Activated T-helper 1 cell treated with anti-CD3 and anti-CD28 coated beads, Interleukin-12 subunit alpha, Interleukin-12 subunit beta, Interleukin-2, Interleukin-4 antibody, amounts not matched to agents 30 ng/mL and 10 ng/mL and 1 ng/mL, durations not matched to agents 14 hours and 24 hours and 36 hours (primary cell): ENCODE measurements at places on chromosomes 11 and 22. TPM values are rescaled to one million over a fixed set of nuclear protein-coding genes. Genes with fewer than 3 reads are reported as not detected.

The OR5AS1 gene
- total RNA-seq, result not detected in 2 replicates

The RAB3IL1 gene
- 0.23 and 0.24 TPM in 2 replicates for total RNA-seq

The ZNRF3 gene
- total RNA-seq, result 1.9 and 2.1 TPM in 2 replicates

The OR52K2 gene
- not detected in 2 replicates for total RNA-seq

GRCh38 chr11:1807264-1807995, 27.4 kb upstream of the SYT8 start:
- no peaks in the 10 kb centered on the region for H3K36me3 ChIP-seq
- no peak overlapping the region for H3K4me3 ChIP-seq
- H3K4me1 ChIP-seq, result no peaks in the 10 kb centered on the region
- H3K27ac ChIP-seq, result no peak overlapping the region

- H3K27me3 ChIP-seq, result peaks cover 6% of the 10 kb centered on the region
- H3K4me3 ChIP-seq, result no peak overlapping the region
- no peak for DNase-seq
- H3K36me3 ChIP-seq, result no peaks in the 10 kb centered on the region
- H3K4me1 ChIP-seq, result peaks cover 8% of the 10 kb centered on the region
- no peak overlapping the region for H3K27ac ChIP-seq
Measured at GRCh38 chr11:61895046-61895717, 3.8 kb upstream of the FADS3 start.

DNA sequence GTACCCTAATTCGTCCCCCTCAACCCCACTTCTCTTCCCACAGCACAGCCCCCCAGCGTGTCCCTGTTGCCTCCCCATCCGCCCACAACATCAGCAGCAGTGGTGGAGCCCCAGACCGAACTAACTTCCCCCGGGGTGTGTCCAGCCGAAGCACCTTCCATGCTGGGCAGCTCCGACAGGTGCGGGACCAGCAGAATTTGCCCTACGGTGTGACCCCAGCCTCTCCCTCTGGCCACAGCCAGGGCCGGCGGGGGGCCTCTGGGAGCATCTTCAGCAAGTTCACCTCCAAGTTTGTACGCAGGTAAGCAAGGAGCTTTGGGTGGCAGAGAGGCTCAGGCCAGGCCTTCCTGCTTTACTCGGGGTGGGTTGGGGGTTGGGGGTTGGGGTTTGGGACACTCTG, 12.2 kb downstream of the RCOR2 start:
- peaks cover 33% of the 10 kb centered on the region for H3K36me3 ChIP-seq
- H3K27ac ChIP-seq, result no peak overlapping the region
- no peak overlapping the region for H3K4me3 ChIP-seq
- DNase-seq, result no peak

- H3K4me3 ChIP-seq, result no peak overlapping the region
- H3K36me3 ChIP-seq, result peaks cover 32% of the 10 kb centered on the region
- DNase-seq, result no peak
Measured at GRCh38 chr11:117980280-117980679, 5.9 kb upstream of the IL10RA start.

DNA sequence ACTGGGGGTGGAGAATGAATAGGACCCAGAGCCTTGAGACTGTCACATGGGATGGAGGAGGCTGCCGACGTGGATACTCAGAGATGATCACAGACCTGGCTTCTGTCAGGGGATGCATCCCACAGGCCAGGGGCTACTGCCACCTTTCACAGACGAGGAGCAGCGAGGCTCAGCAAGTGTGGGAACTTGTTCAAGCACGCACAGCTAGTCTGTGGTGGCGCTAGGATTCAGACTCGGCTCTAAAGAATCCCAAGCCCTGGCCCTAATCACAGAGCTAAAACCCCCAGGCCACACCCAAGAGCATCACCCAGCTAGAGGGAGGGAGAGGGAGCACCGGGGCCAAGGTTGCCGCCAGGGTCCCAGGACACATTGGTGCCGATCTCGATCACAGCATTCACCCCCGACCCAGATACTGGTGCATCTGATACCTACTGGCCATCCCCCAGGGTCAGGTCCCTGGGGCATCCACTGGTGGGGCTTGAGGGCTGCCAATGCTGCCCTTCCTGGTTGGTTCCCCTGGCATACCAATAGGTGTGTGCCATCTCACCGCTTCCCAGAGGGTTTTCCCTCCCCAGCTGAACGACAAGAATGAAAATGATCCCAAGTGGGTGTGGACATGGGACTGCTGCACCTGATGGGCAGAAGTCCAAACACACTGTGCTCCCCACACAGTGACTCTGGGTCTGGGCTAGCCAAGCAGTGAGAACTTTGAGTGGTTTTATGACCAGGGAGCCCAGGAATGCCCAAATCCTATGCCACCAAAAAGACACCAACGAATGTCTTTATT, 6.2 kb downstream of the CHST1 start:
- peaks cover 8% of the 10 kb centered on the region for H3K4me1 ChIP-seq
- no peak overlapping the region for H3K27ac ChIP-seq
- no peaks in the 10 kb centered on the region for H3K36me3 ChIP-seq
- no peak for DNase-seq
- no peak overlapping the region for H3K4me3 ChIP-seq
- peaks cover 35% of the 10 kb centered on the region for H3K27me3 ChIP-seq

DNA sequence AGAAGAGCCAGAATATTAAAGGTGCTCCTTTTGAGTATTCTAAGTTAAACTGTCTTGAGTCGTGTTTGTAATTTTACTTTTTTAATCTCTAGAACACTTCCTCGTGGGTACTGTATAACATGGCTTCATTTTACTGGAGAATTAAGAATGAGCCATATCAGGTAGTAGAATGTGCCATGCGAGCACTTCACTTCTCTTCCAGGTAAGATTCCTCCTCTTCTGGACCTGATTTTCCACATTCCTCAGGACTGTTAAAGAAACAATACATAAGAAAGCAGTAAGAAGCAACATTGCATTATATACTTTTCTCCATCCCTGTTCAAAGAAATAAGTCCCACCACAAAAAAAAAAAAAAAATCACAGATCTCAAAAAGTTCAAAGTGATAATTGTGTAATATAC, 37.9 kb downstream of the TTC17 start:
- peaks cover 57% of the 10 kb centered on the region for H3K4me1 ChIP-seq
- DNase-seq, result no peak
- H3K36me3 ChIP-seq, result peaks cover 74% of the 10 kb centered on the region

- no peak for DNase-seq
- H3K4me3 ChIP-seq, result no peak overlapping the region
- H3K27ac ChIP-seq, result no peak overlapping the region
- no peaks in the 10 kb centered on the region for H3K4me1 ChIP-seq
Measured at GRCh38 chr11:1555713-1556153, 16.3 kb downstream of the DUSP8 start.

- peaks cover 21% of the 10 kb centered on the region for H3K4me1 ChIP-seq
- H3K27ac ChIP-seq, result no peak overlapping the region
- DNase-seq, result no peak
- no peaks in the 10 kb centered on the region for H3K27me3 ChIP-seq
Measured at GRCh38 chr22:44492036-44492405, 6.0 kb downstream of the RTL6 start.

DNA sequence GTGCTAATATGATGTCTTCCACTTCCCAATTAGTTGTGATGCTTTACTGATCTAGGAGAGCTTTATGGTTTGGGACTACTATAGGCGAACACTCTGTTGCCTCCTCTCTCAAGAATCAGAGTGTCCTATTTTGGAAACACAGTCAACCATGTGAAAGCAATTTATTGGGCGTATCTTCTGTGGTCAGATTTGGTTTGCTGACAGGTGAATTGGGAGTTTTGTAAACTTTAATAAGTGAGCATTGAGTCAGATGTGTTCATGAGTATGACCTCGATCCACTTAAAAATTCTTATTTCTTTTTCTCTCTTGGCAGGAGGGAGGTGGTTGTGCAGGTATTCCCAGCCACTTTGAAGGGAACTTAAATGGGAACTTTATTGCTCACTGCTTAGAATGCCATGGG, 4.4 kb downstream of the CAT start:
- no peak overlapping the region for H3K27ac ChIP-seq
- H3K27me3 ChIP-seq, result peaks cover 3% of the 10 kb centered on the region
- no peak overlapping the region for H3K4me3 ChIP-seq
- DNase-seq, result no peak
- peaks cover 29% of the 10 kb centered on the region for H3K4me1 ChIP-seq

DNA sequence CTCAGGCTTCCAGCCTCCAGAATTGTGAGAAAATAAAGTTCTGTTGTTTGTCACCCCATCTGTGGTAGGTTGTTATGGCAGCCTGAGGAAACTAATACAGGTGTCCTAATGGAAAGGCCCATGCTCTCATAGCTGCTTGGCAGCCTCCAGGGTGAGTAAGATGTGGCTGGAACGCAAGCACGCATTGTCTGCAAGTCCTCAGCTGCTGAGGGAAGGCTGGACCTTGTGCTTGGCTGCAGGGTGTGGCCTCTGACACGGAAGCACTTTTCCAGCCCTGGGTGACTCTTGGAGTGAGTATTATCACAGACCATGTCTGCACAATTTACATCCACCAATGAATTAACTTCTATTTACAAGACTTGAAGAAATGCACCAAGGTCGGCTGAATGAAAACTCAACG, 44.4 kb upstream of the BARX2 start:
- no peaks in the 10 kb centered on the region for H3K27me3 ChIP-seq
- no peak overlapping the region for H3K4me3 ChIP-seq
- H3K4me1 ChIP-seq, result no peaks in the 10 kb centered on the region
- no peaks in the 10 kb centered on the region for H3K36me3 ChIP-seq

- H3K27me3 ChIP-seq, result no peaks in the 10 kb centered on the region
- peak overlapping the region; percentile 48 for H3K4me3 ChIP-seq
- H3K4me1 ChIP-seq, result peaks cover 61% of the 10 kb centered on the region
- peaks cover 14% of the 10 kb centered on the region for H3K36me3 ChIP-seq
Measured at GRCh38 chr11:47991266-47991830, 11.0 kb downstream of the PTPRJ start.
